AG04450 (cell line): ENCODE measurements at places on chromosomes 1 and 21.

- no peak for DNase-seq
Observed at GRCh38 chr1:224482619-224483018, 48.0 kb upstream of the WDR26 start.

DNA sequence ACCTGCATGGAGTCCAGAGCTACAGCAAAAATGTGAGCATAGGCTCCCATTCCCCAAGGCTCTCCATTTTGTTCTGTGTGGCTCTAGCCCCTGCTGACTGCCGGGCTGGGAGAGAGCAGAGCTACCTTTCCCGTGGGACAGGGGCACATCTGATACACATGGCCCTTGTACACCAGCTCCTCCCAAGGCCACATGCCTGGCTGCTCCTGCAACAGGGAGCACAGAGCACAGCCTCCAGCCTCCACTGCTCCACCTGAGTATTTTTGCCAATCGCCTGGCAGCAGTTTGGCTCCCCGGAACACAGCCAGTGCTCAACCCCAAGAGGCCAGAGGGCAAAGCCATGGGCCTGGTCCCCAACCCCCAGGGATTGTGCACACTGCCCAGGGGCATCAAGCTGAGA lies 146.5 kb downstream of the CHD1L start:
- no peak for DNase-seq

GRCh38 chr1:21853131-21853427 lies 41.0 kb downstream of the LDLRAD2 start:
- DNase-seq, result no peak

DNA sequence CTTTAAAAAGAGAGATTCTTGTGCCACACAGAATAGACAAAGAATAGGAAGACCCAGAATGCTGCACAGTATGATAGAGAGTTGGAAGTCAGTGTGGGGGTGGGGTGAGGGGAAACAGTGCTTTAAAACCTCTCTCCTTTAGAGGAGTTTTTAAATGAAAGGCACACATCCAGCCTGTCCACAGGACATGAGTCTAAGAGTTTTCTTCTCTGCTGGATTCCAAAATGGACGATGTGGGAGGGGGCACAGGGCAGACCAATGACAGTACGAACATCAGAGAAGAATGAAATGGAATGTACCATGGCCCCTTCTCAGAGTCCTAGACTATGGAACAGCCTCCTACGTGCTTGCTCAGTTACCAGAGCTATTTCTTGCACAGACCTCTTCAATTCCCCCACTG lies 458.2 kb upstream of the DAB1 start:
- DNase-seq, result no peak

- peak; percentile 8 for DNase-seq
Observed at GRCh38 chr1:101366513-101367215, 129.8 kb downstream of the S1PR1 start.

DNA sequence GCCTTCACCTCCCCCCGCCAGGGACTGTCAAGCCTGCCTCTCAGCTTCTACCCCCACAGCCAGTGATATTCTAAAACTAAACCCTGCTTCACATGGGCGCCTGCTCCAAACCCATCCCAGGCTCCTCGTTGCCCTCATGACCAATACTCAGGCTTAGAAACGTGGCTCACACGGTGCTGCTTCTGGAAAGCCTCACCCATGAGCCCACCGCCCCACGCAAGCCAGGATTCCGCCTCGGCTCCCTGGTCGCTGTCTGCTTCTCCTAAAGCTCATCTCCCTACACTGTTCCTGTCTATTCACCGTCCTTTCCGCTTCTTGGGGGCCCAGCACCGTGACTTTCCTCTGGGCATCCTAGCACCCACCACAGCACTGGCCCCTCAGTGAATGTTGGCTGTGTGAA lies 72.5 kb downstream of the NID1 start:
- no peak for DNase-seq
